Temporal lobe (tissue), 4 donors: ENCODE measurements at places on chromosomes 7 and 10. TPM values are rescaled to one million over a fixed set of nuclear protein-coding genes. Genes with fewer than 3 reads are reported as not detected.

The CRTAC1 gene
- total RNA-seq = 6.6 TPM

The ADRB1 gene
- 2.0 TPM for total RNA-seq

The TMEM213 gene
- not detected for total RNA-seq

The GIMAP1 gene
- 0.49 TPM for total RNA-seq

The BUB3 gene
- total RNA-seq = 68.4 TPM

The ADCY1 gene
- total RNA-seq = 193 TPM

The GIMAP6 gene
- 2.7 TPM for total RNA-seq
